NCI-H1417 treated with DMSO at 0.1 percent for 48 hours (cell line): ENCODE measurements at places on chromosomes 1 and 21.

DNA sequence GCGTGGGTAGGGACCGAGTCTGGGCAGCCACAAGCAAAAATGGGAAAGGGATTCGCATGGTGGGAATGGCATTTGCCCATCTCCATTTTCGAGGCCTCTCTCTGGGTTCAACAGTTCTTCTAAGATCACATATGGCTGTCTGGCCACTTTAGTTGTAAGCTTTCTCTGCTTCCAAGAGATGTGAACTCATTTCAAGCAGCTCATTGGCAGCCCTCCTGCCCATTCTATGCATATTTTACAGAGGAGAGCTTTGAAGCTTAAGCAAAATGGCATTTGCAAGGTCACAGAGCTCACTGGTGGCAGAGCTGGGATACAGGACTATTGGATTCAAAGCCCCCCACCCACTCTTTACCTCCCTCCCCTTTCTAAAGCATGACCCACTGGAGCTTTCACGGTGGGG, 93.7 kb downstream of the HHIPL2 start:
- DNase-seq: no peak

- DNase-seq: no peak
These were observed 20.8 kb downstream of the CNST start for GRCh38 chr1:246587032-246587431.

DNA sequence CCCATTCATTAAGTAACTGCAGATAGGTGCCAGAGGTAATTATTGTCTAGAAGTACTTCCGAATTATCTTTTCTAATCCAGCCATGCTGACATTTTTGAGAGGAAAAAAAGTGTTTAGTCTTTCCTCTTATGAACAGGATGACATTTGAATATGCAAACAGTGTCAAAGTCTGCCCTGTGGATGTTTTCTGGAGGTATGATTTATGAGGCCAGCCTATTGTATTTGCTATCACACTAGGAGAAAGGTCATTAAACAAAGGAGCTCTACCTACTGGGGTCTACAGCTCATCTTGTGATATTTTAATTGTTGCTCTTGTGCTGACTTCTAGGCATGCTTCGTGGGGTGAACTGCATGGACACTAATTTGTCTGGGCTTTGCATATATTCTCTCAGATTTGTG, 559.7 kb upstream of the CAMK1G start:
- DNase-seq: no peak

GRCh38 chr1:205616563-205617293, 15.1 kb downstream of the ELK4 start:
- no peak for DNase-seq

- no peak for DNase-seq
These were observed 155.5 kb downstream of the CLIC6 start for GRCh38 chr21:34824314-34824713.

DNA sequence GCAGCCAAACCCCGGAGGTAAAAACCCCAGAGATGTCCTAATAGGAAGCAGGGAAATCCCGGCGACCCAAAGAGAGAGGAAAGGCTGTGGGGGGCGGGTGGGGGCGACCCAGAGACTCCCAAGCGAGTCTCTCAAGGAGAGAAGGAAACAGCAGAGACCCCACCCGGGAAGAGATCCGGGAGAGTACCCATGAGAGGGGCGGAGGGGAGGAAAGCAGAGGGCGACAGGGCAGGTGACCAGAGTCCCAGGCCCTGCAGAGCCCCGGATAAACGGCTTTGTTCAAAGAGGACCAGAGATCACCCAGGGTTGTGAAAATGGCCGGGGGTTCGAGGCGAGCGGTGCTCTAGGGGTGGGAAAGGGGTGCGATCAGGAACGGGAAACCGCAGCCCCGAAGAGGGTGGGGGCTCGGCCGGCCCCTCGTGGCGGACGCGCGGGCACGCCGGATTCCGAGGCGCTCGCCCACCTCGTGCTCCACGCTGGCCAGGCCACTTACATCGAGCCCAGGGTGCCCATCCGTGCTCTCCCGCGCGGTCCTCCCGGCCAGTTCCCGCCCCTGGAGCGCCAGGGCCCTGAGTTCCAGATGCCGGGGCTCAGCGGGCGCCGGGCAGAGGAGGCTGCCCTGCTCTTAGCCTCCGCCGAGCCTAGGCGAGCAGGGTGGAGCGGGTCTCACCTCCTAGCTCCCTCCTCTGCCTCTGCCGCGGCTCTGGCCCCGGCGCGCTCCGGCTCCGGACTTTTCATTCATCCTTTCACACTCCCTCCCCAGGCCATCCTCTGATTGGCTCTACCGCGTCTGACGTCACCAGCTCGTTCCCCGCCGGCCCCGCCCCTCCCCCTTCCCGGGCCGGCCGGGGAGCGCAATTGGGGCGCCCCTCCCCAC, 52.3 kb downstream of the RHBG start:
- peak; percentile 11 for DNase-seq

GRCh38 chr1:58249737-58250586, 296.6 kb downstream of the OMA1 start:
- DNase-seq: no peak

GRCh38 chr1:166479052-166479631, 312.3 kb upstream of the FAM78B start:
- no peak for DNase-seq

GRCh38 chr1:202014915-202015661, 4.7 kb downstream of the ELF3 start:
- DNase-seq: no peak

- DNase-seq: no peak
These were observed 269.4 kb downstream of the PTPRU start for GRCh38 chr1:29505532-29506220.

DNA sequence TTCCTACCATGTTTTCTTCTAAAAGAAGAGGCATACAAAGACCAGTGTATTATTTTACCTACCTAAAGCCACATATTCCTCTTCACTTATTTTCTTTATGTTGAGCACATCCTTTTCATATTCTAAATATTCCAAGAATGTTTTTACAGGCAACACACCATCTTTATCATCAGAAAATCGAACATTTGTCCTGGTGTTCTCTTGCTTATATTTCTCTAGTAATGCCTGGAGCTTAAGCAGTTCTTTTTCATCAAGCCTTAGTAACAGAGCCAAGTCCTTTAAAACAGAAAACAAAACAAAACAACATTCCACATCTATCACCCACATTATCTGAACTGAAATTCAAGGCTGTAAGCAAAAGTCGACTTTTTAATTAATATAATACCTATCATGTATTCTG, 88.7 kb downstream of the IARS2 start:
- no peak for DNase-seq

DNA sequence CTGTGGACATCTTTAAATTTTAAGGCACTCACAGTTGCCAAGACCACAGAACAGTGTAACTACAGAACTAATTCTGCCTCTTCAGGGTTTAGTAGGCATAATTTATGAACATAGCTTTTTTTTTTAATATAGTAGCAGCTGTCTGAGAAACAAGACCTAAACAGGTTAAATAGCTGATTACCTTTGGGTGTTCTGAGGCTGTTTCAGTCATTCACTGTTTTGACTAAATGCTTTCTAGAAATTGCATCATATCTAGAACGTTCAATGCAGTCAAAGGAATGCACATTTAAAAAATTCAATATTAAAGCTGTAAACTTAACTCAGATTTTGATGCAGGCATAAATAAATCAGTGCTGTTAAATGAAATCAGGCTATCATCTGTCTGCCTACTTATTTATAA, 101.6 kb downstream of the BRINP3 start:
- DNase-seq: no peak

GRCh38 chr1:12532405-12533315, 85.3 kb downstream of the DHRS3 start:
- no peak for DNase-seq

DNA sequence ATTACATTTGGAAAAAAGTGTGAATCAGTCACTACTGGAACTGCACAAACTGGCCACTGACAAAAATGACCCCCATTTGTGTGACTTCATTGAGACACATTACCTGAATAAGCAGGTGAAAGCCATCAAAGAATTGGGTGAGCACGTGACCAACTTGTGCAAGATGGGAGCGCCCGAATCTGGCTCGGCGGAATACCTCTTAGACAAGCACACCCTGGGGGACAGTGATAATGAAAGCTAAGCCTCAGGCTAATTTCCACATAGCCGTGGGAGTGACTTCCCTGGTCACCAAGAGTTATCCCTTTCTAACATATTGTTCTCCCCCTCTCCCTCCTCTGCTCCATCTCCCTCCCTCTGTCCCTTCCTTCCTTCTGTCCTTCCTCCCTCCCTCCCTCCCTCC, 47.7 kb upstream of the RHOU start:
- no peak for DNase-seq

GRCh38 chr1:203089001-203089650, 3.3 kb upstream of the MYOG start:
- DNase-seq: no peak

GRCh38 chr1:86965827-86966182, 51.4 kb downstream of the HS2ST1 start:
- DNase-seq: no peak

DNA sequence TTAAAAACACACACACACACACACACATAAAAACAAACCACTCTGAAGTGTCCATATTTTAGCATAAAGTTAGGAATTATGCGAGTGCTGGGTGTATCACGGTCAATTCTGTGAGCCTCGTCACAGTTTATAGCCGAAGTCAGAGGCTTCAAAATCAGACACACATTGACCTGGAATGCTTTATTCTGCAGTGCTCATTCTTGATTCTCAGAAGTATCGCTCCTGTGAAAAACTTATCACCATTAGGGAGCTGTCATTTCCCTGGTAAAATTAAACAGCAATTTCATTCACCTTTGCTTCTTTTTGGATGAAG, 8.7 kb upstream of the IRF2BP2 start:
- no peak for DNase-seq

GRCh38 chr1:72283022-72283306, 625 bp upstream of the NEGR1 start:
- DNase-seq: no peak

- DNase-seq: no peak
These were observed 235.8 kb downstream of the COL11A1 start for GRCh38 chr1:102872526-102872925.

DNA sequence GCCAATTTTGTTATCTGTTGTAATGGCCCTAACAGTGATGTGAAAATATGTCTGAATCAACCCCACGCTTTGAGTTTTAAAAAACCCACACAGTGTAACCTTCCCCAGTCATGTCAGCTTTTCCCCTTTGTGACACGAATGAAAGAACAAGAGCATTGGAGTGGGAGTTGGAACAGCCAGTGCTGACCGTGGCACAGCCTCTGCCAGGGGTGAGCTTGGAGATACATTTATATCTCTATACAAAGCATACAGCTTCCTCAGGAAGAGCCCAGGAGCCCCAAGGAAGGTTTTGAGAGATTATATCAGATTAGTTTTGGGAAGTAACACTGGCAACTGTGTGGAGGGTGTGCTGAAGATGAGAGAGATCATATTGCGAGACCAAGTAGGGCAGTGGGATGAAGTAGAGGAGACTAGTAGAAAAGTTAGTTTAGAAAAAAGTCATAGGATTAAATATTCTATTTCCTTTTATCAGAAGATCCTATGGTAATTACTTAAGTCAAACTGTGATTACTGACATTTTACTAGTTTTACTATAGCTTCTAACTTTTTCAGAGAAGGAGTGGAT, 15.9 kb downstream of the LRRC8B start:
- DNase-seq: no peak

- no peak for DNase-seq
These were observed 8.3 kb downstream of the NEK2 start for GRCh38 chr1:211667065-211667617.

DNA sequence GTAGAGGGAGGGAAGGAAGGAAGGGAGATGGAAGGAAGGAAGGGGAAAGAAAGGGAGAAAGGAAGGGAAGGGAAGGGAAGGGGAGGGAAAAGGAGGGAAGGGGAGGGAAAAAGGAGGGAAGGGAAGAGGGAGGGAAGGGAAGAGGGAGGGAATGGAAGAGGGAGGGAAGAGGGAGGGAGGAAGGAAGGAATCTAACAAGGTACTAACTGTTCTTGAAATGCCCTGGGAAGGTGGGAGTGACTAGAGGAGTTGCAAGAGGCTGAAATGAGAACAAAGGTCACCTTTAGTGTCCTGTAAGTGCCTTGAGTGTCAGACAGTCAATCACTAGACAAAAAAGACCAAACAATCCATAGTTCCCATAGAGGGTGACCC, 2.3 kb upstream of the ATP2B4 start:
- no peak for DNase-seq

DNA sequence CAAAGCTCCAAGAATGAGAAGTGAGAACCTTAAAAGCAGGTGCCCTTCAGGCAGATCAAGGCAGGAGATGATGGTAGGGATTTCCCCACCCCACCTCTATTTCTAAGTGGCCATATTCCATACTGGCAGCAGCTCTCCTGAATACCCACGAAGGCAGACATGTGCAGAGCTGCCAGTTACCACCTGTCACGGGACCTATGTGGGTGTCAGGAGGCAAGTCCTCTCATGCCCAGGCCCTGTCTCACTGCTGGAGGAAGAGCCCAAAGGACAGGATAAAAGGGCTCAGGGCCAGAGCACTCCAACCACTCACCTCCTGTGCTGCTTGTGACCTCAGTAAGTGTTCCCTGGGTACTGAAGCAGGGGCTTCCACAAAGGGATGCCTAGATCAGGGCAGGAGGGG, 721 bp upstream of the LCE1B start:
- no peak for DNase-seq

- DNase-seq: no peak
These were observed 20.5 kb downstream of the DSTYK start for GRCh38 chr1:205190845-205191577.
